ENCODE measurements at places on chromosomes 6 and 20.

GRCh38 chr20:61497029-61497627, 245.1 kb downstream of the CDH4 start:
- no peaks in the 10 kb centered on the region for H3K36me3 ChIP-seq
- peaks cover 12% of the 10 kb centered on the region for H3K4me1 ChIP-seq
- H3K4me3 ChIP-seq: no peak overlapping the region
- H3K27me3 ChIP-seq: no peaks in the 10 kb centered on the region
- DNase-seq: no peak
- no peak overlapping the region for H3K27ac ChIP-seq

- H3K36me3 ChIP-seq: no peaks in the 10 kb centered on the region
- DNase-seq: no peak
- H3K4me3 ChIP-seq: no peak overlapping the region
- no peak overlapping the region for H3K27ac ChIP-seq
- H3K4me1 ChIP-seq: peaks cover 2% of the 10 kb centered on the region
- peaks cover 25% of the 10 kb centered on the region for H3K27me3 ChIP-seq
Observed at GRCh38 chr6:41723530-41724227, 11.7 kb downstream of the TFEB start.

DNA sequence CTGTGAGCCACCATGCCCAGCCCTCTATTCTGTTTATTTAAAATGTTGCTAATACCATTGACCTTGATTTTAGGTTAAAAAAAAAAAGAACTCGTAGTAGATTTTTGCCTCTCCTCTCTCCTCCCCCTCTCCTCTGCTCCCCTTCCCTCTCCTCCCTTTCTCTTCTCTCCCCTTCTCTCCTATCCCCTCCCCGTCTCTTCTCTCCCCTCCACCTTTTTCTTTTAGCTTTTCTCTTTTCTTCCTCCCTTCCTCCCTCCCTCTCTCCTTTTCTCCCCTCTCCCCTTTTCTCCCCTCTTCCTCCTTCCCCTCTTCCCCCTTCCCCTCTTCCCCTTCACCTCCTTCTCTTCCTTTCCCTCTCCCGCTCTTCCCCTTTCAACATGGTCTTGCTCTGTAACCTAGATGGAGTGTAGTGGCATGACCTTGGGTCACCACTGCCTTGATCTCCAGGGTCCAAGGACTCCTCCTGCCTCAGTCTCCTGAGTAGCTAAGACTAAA, 223.8 kb downstream of the ZFAND3 start:
- H3K27me3 ChIP-seq: no peaks in the 10 kb centered on the region
- no peaks in the 10 kb centered on the region for H3K4me1 ChIP-seq
- no peaks in the 10 kb centered on the region for H3K36me3 ChIP-seq
- DNase-seq: no peak

DNA sequence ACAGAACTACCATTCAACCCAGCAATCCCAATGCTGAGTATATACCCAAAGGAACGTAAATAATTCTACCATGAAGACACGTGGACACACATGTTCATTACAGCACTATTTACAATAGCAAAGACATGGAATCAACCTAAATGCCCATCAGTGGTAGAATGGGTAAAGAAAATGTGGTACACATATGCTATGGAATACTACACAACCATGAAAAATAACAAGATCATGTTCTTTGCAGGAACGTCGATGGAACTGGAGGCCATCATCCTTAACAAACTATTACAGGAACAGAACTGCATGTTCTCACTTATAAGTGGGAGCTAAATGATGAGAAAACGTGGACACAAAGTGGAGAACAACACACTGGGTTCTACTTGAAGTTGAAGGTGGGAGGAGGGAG, 22.4 kb upstream of the ELOVL4 start:
- DNase-seq: no peak
- no peaks in the 10 kb centered on the region for H3K4me1 ChIP-seq
- no peak overlapping the region for H3K4me3 ChIP-seq
- no peaks in the 10 kb centered on the region for H3K27me3 ChIP-seq
- no peak overlapping the region for H3K27ac ChIP-seq

DNA sequence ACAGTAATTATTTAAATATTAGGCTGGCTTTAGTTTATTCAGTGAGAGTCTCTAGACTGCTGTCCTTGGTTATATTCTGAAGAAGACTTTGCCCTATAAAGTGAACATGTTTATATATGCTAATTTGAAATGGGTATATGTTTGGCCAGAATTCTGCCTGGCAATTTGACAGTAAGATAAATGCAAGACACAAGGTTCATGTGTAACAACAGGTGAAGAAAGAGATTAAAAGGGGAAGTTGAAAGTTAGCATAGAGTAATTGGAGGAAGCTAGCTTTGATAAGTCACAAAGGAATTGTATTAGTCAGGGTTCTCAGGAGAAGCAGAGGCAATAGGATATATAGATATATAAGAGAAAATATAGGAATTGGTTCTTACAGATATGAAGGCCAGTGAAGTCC, 191.4 kb downstream of the CENPW start:
- H3K27me3 ChIP-seq: no peaks in the 10 kb centered on the region
- no peaks in the 10 kb centered on the region for H3K36me3 ChIP-seq
- peaks cover 6% of the 10 kb centered on the region for H3K4me1 ChIP-seq
- H3K27ac ChIP-seq: no peak overlapping the region

GRCh38 chr6:170179616-170180324, 111.1 kb downstream of the DLL1 start:
- no peak overlapping the region for H3K27ac ChIP-seq
- H3K36me3 ChIP-seq: no peaks in the 10 kb centered on the region
- DNase-seq: no peak
- H3K27me3 ChIP-seq: no peaks in the 10 kb centered on the region
- no peaks in the 10 kb centered on the region for H3K4me1 ChIP-seq

- no peaks in the 10 kb centered on the region for H3K36me3 ChIP-seq
- H3K4me1 ChIP-seq: peaks cover 2% of the 10 kb centered on the region
- no peak overlapping the region for H3K4me3 ChIP-seq
- no peak overlapping the region for H3K27ac ChIP-seq
- H3K27me3 ChIP-seq: no peaks in the 10 kb centered on the region
- no peak for DNase-seq
Observed at GRCh38 chr6:159875194-159875593, 15.6 kb upstream of the MAS1 start.

GRCh38 chr6:484086-484745, 92.7 kb downstream of the IRF4 start:
- no peak overlapping the region for H3K27ac ChIP-seq
- DNase-seq: no peak
- H3K36me3 ChIP-seq: peaks cover 5% of the 10 kb centered on the region
- H3K4me1 ChIP-seq: no peaks in the 10 kb centered on the region
- H3K27me3 ChIP-seq: no peaks in the 10 kb centered on the region

GRCh38 chr6:140044626-140045025, 670.2 kb upstream of the CITED2 start:
- peaks cover 2% of the 10 kb centered on the region for H3K27me3 ChIP-seq
- no peaks in the 10 kb centered on the region for H3K36me3 ChIP-seq
- H3K27ac ChIP-seq: no peak overlapping the region
- no peak overlapping the region for H3K4me3 ChIP-seq
- DNase-seq: no peak
